ENCODE measurements at places on chromosomes 12 and 14. TPM values are rescaled to one million over a fixed set of nuclear protein-coding genes. Genes with fewer than 3 reads are reported as not detected.
A peak's percentile ranks its signal among the peaks of the same experiment; 100 is the strongest.

Gene TRIM9
- 0.94 TPM for polyA plus RNA-seq

GRCh38 chr12:5586201-5586600, 154.3 kb downstream of the NTF3 start:
- peaks cover 11% of the 10 kb centered on the region for H3K4me1 ChIP-seq
- DNase-seq: peak; percentile 54
- peak overlapping the region; percentile 42 for H3K27ac ChIP-seq
- no peaks in the 10 kb centered on the region for H3K36me3 ChIP-seq

DNA sequence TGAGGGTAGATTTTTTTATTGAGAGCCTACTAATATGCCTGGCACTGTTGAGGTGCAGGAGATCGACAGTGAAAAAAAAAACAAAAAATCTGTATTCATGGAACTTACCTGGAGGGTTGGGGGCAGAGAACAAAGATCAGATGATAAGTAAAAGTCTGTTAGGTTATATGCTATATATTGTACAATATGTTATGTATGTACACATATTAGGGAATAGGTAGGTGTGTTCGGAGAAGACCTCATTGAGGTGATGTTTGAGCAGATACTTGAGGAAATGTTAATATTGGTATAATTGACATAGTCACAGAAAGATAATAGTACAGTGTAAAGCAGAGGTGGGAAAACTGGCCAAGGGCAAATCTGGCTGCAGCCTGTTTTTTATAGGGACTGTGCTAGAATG, 5.6 kb downstream of the ARF6 start:
- H3K27ac ChIP-seq: no peak overlapping the region
- no peak overlapping the region for H3K4me3 ChIP-seq
- no peak for DNase-seq
- peaks cover 5% of the 10 kb centered on the region for H3K36me3 ChIP-seq
- H3K27me3 ChIP-seq: no peaks in the 10 kb centered on the region

Gene DCP1B
- polyA plus RNA-seq: 16.7 TPM

Gene SAMD15
- 2.2 TPM for polyA plus RNA-seq

- H3K4me1 ChIP-seq: no peaks in the 10 kb centered on the region
- DNase-seq: no peak
- no peak overlapping the region for H3K27ac ChIP-seq
Measured at GRCh38 chr14:89393222-89393745, 23.7 kb downstream of the FOXN3 start.

DNA sequence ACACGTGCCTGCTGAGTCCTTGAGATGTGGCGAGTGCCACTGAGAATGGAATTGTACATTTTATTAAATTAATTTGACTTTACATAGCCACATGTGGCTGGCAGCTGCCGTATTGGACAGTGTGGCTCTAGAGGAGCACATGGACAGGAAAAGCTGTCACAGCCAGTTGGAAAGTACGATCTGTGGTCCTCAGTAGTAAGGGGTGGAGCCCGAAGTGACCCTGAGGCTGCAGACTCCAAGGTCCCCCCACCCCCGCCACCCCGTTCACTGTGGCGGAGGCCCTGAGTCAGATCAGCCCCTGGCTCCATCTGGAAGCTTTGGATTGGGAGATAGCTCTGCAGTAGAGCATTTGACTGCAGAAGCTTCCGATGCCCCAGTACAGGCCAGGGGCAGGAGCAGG, 25.8 kb upstream of the BEGAIN start:
- H3K36me3 ChIP-seq: no peaks in the 10 kb centered on the region
- no peak overlapping the region for H3K27ac ChIP-seq
- H3K27me3 ChIP-seq: no peaks in the 10 kb centered on the region
- no peaks in the 10 kb centered on the region for H3K4me1 ChIP-seq

Gene GPR65
- 0.13 TPM for polyA plus RNA-seq

Gene FAIM2
- polyA plus RNA-seq: 7.3 TPM

Gene CIROP
- polyA plus RNA-seq: not detected

DNA sequence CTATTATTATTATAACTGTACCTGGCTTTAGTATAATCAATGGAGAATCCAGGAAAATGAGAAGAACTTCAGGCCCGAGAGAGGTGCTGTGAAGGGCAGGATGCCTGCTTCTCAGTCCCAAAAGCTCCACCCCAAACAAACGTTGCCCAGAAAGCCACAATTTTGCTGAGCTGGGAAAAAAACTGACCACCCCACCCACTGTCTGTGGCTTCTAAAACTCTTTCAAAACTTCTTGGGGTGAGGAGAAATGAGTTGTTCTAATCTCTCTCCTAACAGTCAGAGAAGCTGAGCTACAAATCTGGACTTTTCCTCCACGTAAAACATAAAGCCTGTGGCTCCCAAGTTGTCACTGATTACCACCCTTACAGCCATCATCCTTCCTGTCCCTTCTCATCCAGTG, 13.4 kb downstream of the VDR start:
- peaks cover 3% of the 10 kb centered on the region for H3K4me1 ChIP-seq
- no peaks in the 10 kb centered on the region for H3K36me3 ChIP-seq
- H3K4me3 ChIP-seq: no peak overlapping the region
- no peak for DNase-seq

GRCh38 chr12:82057770-82058169, 298.6 kb upstream of the PPFIA2 start:
- H3K27ac ChIP-seq: no peak overlapping the region
- no peaks in the 10 kb centered on the region for H3K4me1 ChIP-seq
- H3K36me3 ChIP-seq: no peaks in the 10 kb centered on the region
- H3K27me3 ChIP-seq: no peaks in the 10 kb centered on the region
- DNase-seq: no peak

DNA sequence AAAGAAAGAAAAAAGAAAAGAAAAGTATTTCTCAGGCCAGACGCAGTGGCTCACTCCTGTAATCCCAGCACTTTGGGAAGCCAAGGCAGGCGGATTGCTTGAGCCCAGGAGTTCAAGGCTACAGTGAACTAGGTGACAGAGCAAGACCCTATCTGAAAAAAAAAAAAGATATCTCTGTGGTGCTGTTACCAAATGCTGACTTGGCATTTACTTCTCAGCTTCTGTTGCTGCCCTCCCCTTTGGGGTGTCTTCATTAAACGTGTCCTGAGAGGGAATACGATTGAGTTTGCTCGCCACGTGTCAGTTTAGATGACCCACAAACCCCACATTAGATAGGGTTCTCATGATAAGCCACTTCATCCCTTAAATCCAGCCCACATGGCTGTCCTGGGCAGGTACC, 4.4 kb upstream of the POLR3B start:
- no peaks in the 10 kb centered on the region for H3K36me3 ChIP-seq
- DNase-seq: no peak
- no peak overlapping the region for H3K4me3 ChIP-seq
- H3K4me1 ChIP-seq: no peaks in the 10 kb centered on the region
- H3K27me3 ChIP-seq: no peaks in the 10 kb centered on the region

- H3K27ac ChIP-seq: peak overlapping the region; percentile 63
- no peaks in the 10 kb centered on the region for H3K4me1 ChIP-seq
- no peaks in the 10 kb centered on the region for H3K27me3 ChIP-seq
- H3K4me3 ChIP-seq: no peak overlapping the region
- DNase-seq: peak; percentile 79
Measured at GRCh38 chr12:89225808-89226411, 126.4 kb downstream of the DUSP6 start.

DNA sequence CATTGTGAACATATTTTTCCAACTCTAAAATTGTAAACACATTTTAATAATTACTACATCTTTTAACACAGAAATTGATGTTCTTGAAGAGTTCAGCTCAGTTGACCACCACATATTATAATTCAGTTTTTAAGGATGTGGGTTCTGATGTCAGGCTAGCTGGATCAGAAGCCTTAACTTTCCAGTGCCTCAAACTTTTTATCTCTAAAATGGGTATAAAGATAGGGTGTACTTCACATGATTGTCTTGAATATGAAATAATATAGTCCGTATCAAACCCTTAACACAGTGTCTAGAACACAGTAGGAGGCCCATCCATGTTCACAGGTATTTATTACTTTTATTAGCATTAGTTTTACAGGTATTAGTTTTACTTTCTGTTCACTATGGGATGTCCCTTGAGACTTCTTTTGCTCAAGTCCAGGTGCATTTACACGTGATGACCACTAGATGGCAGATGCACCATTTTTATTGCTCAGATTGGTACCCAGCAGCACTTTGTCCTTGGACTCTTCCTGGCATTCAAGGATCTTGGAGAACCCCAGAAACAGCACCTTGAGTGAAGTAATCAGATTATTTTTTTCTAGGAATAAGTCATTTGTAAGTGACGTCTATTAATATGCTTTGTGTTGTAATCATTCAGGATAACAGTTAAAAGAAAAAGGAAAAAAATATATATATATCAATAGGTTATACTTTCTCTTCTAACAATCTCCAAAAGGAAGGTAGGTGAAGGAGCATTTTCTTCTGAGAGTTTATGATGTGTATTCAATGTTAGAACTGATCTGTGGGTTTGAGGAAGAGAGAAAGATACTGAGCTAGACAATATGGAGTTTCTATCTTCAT, 580.2 kb downstream of the ETNK1 start:
- DNase-seq: peak; percentile 63
- no peaks in the 10 kb centered on the region for H3K27me3 ChIP-seq
- H3K36me3 ChIP-seq: no peaks in the 10 kb centered on the region
- H3K27ac ChIP-seq: no peak overlapping the region
- H3K4me1 ChIP-seq: no peaks in the 10 kb centered on the region
- no peak overlapping the region for H3K4me3 ChIP-seq

- H3K27me3 ChIP-seq: no peaks in the 10 kb centered on the region
- H3K27ac ChIP-seq: peak overlapping the region; percentile 83
- DNase-seq: peak; percentile 74
- no peak overlapping the region for H3K4me3 ChIP-seq
- no peaks in the 10 kb centered on the region for H3K36me3 ChIP-seq
- peaks cover 23% of the 10 kb centered on the region for H3K4me1 ChIP-seq
Measured at GRCh38 chr14:71143381-71144290, 236.4 kb downstream of the PCNX1 start.

DNA sequence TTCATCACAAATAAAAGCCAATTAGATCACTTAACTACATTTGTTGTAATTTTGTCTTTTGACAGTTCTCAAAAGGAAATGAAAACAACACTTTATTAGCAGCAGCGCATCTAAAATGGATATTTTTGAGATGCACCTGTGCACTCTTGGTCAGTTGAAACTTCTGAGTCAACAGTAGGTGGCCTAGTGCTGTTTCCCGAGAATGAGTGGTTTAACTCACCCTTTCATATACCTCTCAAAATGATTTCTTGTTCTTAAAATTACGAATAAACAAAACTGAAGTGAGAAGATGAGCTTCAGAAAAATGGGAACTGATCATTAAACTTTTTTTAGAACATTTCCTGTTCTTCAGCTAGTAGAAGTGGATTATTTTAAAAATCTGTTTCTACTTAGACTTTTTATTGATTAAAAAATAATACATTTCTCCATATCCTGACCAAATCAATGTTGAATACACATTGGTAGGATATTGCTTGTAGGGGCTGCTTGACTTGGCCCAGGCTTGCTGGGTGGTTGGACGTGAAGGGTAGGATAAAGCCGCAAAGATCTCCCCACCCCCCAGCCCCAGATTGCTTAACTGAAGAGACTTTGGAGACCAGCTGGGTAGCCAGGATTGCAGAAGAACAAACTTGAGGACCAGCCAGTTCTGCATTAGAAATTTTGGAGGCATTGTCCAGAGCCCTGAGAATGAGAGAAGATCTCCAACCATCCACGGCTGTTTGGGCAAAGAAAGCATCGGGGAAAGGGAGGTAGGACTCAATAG, 22.3 kb upstream of the STK38L start:
- no peaks in the 10 kb centered on the region for H3K36me3 ChIP-seq
- no peaks in the 10 kb centered on the region for H3K27me3 ChIP-seq
- no peak overlapping the region for H3K27ac ChIP-seq
- no peaks in the 10 kb centered on the region for H3K4me1 ChIP-seq
- no peak for DNase-seq

Gene TPCN1
- 32.1 TPM for polyA plus RNA-seq

Gene PCK2
- 75.0 TPM for polyA plus RNA-seq

Gene BICDL1
- polyA plus RNA-seq: 26.6 TPM

Measured in hepatocyte (in vitro differentiated cells).